Iris pigment epithelial cell (primary cell): ENCODE measurements at places on chromosomes 16 and 17.

DNA sequence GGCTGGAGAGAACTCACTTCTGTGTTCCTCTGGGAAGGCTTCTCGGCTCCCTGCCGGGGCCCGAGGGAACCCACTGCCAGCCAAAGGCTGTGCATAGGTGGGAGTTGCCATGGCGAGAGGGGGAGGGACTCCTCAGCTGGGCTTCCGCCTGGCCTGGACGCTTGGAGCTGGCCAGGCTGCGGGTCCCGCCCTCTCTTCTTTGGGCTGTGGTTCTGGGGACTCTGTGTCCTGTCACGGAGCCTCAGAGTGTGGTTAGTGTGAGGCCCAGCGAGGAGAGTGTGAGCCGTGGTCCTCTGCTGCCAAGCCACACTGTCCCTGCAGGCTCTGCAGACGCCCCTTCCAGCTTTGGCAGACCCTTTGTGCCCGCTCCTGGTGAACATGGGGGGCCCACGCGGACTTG, 123.1 kb downstream of the OR1D5 start:
- no peak for DNase-seq

DNA sequence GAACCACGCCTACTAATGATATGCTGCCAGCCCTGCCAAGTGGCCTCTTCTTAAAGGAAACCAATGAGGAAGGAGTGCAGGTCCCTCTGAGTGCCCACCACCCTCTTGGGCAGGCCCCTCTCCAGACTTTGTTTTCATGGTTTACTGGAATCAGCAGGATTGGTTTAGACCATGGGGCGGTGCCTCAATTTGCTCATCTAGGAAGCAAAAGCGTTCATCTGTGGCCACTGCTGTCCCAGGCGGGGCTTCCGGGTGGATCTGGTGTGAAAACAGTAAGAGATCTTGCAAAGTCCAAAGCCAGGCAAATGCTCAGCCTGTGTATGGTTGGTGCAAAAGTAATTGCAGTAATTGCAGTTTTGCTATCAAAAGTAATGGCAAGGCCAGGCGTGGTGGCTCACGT, 71.3 kb downstream of the AMFR start:
- DNase-seq, result no peak

GRCh38 chr17:19345067-19345460, 17.5 kb downstream of the B9D1 start:
- no peak for DNase-seq

- DNase-seq, result no peak
Measured at GRCh38 chr17:82127704-82128103, 29.7 kb upstream of the FASN start.

- no peak for DNase-seq
Measured at GRCh38 chr17:50128441-50129352, 1.3 kb downstream of the SAMD14 start.

GRCh38 chr16:46980926-46981325, 7.5 kb upstream of the DNAJA2 start:
- DNase-seq, result peak; percentile 49

- peak; percentile 32 for DNase-seq
Measured at GRCh38 chr16:57150682-57151330, 35.0 kb downstream of the PSME3IP1 start.

DNA sequence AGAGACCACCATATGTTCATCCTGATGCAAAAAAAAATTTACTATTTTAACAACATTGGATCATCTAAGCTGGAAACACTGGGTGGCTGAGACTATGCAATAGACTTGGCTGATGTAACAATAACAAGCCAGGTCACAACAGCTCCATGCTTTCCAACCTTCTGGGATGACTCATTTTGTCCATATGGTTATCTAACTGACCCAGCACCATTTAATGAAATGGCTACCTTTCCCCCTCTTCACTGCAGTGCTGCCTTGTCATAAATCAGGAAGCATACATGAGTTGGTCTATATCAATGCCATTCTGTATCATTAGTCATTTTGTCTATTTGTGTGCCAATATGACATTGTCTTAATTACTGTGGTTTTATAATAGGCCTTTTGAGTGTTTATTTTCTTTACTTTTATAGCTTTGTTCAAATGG, 217.6 kb upstream of the KCNJ16 start:
- peak; percentile 93 for DNase-seq

DNA sequence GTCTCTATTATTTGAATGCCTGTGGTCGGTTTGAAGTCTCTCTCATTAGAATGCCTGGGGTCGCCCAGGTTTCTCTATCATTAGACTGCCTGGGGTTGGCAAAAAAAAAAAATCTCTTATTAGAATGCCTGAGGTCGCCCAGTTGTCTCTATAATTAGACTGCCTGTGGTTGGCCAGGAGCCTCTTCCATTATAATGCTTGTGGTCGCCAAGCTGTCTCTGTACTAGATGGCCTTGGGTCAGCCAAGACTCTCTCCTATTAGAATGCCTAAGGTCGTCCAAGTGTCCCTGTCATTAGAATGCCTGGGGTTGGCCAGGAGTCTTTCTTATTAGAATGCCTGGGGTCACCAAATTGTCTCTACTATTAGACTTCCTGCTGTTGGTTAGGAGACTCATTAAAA, 2228.4 kb downstream of the TP53TG3F start:
- DNase-seq, result no peak

DNA sequence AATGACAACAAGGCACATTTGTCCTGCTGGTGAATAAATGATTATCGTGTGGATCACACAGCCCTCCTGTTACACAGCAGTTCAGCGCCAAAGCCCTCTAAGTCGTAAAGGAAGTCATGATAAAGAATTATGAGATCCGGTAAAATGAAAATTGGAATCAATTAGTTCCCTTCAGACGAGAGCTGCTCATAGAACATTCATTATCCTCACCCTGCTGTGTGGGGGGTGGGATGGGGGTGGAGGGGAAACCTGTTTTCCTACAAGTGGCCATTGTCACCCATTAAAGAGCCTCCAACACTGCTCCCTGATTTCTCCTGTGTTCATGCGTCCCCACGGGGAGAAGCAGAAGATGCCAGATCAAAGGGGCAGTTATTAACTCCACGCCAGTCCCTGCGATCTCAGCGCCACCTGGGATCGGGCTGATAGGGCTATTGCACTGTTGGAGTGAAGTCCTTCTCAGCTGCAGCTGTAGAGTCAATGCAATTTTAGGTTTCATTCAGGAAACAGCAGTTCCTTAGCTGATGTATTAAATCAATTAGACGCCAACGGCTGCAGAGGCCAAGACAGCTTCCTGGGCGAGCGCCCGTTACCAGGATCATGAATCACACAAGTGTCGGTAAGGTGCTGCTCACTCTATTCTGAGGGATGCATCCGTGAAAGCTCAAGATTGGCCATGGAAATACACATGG, 19.2 kb upstream of the CACNG4 start:
- no peak for DNase-seq

- DNase-seq, result peak; percentile 40
Measured at GRCh38 chr16:30867747-30868146, 26.1 kb downstream of the BCL7C start.

- DNase-seq, result no peak
Measured at GRCh38 chr17:74746376-74746775, 2.1 kb upstream of the NHERF1 start.

DNA sequence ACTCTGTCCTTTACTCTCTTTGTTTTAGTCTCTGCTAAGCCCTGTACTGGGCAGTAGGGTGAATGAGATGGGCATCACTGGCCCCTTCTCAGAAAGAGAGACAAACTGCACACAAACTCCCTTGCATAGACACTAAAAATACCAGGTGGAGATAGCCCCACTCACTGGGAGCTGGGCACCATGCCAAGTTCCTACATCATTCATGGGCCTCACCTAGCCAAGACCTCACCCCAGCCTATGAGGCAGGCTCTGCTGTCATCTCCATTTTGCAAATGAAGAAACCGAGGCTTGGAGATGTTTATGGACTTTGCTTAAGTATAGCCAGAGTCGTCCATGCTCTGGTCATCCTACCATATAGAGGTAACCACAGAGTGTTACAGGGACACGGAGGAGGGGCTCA, 499.8 kb upstream of the CDH11 start:
- DNase-seq, result no peak

GRCh38 chr16:2212362-2213324, 2.0 kb upstream of the BRICD5 start:
- no peak for DNase-seq

DNA sequence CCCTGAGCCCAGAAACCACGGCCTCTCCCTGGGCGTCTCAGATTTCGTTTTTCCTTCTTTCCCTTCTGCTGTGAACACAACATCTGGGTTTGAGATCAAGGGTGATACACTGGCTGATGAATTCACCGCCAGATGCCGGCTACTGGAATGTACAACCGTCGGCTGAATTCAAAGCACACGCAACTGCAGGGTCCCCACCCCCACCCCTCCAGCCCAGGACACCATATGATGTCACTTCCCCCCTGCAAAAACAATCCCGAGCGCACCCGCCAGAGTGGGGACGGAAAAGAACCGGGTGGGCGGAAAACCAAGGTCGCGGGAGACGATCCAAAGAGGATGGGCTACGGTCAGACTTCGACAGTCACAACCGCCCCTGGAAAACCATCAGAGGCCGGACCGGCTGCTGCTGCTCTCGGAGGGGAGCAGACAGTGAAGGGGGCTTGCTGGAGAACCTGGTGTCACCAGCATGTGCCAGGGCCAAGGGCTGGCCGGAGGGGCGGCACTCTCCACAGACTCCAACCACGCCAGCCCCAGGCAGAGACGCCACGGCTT, 23.3 kb downstream of the CEP295NL start:
- DNase-seq, result peak; percentile 94

DNA sequence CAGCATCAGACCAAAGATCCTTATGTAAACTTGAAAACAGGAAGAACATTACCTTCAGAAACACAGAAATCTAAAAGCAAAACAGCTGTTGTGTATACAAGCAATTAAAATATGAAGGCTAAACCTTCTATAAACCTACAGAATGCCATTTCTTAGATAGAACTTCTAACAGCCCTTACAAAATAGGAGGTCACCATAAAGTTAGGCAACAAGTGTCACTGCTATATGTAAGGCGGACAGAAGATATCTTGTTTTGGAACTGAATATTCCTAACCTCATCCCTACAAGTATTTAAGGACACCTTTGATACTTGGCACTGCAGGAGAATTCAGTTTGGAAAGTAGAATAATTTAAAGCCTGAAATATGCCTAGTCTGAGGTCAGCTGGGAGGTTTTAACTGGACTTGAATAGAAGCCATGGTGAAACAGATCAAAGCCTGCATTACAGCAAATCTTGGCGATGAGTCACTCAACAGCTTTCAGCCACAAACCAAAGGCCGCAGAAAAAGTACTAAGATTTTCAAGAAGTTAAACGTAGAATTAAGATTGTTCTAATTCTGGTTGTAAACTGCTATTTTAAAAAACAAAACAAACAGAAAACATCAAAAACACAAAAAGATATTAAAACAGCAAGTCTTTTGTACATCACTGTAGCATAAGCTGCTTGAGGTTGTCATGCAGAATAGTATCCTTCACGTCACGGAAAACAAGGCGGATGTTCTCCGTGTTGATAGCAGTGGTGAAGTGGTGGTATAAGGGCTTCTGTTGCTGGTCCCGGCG, 42.7 kb downstream of the GNA13 start:
- peak; percentile 95 for DNase-seq

DNA sequence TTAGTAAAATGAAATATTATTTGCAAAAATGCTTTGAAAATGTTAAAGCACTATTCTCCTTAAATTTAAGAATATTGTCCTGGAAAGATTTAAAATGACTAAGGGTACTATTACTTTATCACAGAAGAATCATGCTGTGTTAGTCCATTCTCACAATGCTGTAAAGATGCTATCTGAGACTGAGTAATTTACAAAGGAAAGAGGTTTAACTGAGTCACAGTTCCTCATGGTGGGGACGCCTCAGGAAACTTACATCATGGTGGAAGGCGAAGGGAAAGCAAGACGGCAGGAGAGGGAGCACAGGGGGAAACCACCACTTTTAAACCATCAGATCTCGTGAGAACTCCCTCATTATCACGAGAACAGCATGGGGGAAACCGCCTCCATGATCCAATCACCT, 245.6 kb downstream of the IRX3 start:
- no peak for DNase-seq

DNA sequence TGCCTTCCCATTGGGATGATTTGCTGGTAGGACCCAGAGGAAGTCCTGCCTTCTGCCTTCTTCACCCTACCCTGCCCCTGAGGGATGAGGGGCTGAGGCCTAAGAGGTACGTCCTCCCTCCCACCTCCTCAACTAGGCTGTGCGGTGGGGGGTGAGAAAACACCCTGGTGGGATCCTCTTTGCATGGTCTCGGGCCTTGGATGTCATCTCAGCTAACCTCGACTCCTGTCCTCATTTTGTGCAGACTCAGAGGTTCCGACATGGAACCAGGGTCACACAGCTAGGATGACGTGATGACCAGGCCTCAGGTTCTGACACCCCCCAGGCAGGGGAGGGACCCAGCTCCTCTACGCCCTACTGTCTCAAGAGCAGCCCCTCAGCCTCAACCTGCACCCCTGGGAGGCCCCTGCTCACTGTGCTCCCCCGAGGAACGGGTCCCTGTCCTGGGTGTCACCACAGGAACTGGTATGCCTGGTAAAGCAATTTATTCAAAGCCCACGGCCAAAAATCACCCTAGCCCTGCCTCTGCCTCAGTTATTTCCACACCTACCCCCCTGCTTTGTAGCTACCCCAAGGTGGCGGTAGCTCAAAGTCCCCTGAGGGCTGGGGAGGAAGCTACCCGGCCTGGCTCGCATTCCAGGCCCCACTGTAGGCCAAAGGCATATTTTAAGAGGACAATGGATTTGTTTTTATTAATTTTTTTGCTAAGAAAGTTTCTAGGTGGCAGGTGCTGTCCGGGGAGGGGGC, 17.5 kb downstream of the UNC13D start:
- no peak for DNase-seq

DNA sequence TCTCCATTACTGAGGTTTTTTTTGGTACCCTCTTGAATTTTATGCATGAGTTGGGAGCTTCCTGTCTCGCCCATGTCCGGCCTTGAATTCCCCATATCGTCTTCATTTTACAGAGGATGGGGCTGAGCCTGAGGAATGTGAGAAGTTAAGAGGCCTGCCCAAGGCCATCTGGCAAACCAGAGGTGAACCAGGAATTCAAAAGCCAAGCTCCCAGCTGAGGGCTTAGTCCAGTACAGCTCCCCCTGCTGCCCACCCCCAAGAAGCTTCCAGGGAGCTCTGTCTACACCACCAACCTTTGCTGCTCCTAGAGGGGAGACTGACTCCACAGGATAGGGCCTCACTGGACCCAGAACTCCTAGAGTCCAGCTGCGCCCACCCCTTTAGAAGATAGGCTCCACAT, 20.7 kb upstream of the C16orf78 start:
- peak; percentile 6 for DNase-seq

DNA sequence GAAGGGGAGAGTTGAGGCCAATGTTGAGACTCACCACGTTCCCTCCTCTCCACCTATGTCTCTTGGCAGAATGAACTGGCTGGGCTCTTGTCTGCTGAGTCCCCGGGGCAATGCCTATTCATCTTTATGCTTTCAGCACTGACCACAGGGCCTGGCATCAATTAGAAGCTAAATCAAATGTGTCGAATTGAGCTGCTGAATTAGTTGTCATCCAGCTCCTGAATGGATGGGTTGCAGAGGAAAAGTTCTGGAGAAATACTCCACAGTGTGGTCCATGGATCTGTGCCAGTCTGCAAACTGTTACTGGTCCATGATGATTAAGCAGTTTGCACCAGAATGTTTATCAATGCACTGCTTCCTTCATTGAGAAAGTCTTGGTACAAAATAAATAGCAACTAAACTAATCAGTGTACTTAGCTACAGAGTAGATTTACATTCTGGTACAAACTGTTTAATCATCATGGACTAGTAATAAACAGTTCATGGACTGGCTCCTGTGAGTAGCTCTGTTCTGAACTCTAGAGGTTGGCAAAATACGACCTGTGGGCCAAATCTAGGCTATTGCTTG, 4.6 kb downstream of the CNGB1 start:
- DNase-seq, result peak; percentile 31
